Mammary epithelial cell (primary cell): ENCODE measurements at places on chromosomes 5 and 9. TPM values are rescaled to one million over a fixed set of nuclear protein-coding genes. Genes with fewer than 3 reads are reported as not detected.
A peak's percentile ranks its signal among the peaks of the same experiment; 100 is the strongest.

Gene HSD17B3
- polyA plus RNA-seq = 0.05 TPM

Gene PCDHA4
- polyA plus RNA-seq = not detected

Gene FAM221B
- not detected for polyA plus RNA-seq

Gene MOB3B
- 14.9 TPM for polyA plus RNA-seq

DNA sequence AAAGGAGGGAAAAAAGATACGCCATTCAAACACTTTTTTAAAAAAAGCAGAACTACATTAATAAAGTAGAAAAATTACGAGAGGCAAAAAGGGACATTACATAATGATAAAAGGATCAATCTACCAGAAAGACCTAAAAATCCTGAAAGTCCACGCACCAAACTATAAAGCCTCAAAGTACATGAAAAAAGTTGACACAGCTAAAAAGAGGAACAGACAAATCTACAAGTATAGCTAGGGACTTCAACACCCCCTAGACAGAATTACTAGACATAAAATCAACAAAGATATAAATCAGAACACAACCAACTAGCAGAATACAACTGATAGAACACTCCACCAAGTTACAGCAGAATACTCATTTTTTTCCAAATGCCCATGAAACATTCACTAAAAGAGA is 11.1 kb downstream of the CAMSAP1 start:
- no peak for DNase-seq

GRCh38 chr5:111337133-111337532 is 112.9 kb downstream of the CAMK4 start:
- DNase-seq = peak; percentile 47

DNA sequence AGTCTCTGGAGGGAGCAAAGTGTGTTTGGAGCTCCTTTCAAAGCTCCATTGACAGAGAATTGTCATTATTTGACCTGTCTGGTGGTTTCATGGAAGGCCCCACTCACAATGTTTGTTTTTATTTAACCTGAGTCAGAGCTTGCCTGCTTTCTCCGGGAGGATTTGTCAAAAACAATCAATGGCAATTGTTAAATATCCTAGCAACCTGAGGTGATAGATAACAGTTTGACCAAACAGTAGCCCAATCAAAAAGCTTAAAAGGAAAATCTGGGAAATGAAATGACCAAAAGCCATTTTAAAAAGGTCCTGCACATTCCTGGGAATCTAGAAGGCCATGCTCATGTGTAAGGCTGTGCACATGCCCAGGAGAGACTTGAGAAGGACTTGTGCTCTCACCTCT is 177.2 kb upstream of the POC5 start:
- no peak for DNase-seq

- DNase-seq = no peak
Measured at GRCh38 chr5:54804086-54804485, 181.3 kb downstream of the ESM1 start.

DNA sequence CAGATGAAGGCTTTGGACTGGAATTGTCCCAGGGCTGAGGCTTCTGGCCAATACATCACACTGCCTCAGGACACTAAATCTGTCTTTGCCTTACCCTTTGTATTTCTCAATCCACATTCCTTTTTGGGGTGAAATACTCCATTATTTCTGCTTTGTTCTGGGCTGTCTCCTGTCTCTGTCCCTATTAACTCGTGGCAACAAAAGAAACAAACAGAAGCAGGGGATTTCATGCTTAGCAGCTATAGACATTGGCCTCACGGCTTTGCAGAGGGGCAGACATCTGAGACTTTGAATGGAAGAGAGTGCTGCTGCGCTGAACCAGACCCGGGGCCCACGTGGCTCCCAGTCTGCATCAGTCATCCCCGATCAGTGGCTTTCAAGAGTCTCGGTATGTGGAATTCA is 129.7 kb downstream of the ARL15 start:
- DNase-seq = no peak

GRCh38 chr5:71948206-71948605 is 159.1 kb upstream of the MAP1B start:
- DNase-seq = no peak

DNA sequence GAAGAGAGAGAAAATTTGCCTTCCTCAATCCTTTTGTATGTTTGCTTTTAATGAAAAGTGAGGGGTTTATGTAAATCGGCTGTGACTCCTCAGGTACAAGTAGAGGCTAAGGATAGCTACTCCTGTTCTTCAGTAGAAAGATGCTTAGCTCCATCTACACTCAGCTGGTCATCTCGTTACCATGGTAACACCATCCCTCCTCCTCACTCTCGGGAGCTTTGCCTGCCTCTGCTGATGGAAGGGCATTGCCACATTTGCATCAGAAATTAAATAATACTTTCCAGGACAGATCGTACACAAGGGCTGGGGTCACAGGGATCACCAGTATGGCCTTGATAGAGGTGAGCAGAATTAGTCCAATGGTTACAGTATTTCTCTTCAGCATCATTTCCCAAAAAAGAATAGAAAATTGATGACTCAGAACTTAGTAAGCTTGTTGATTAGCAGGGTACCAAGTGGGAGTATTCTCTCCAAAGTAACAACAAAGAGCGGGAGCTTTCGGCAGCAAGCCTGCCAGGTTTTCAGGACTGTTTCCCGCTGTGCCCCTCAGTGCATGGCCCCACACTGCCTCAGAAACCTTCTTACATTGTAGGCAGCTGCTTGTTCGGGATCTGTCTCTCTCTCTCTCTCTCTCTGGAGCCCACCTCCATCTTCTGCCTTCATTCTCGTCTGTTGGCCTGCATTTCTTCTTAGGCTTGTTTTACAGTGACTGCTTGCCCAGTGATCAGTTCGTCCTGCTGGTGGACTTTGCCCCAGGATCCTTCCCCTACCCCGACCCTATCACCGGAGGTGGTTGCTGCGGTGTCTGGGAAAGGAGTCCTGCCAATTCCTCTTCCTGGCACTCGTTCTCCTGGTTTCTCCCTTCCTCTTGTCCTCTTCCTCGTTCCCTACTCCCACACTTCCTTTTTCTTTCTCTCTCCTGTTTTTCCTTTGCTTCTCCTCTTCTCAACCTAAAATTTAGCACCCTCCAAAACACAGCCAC is 51.9 kb upstream of the SNAPC3 start:
- no peak for DNase-seq

DNA sequence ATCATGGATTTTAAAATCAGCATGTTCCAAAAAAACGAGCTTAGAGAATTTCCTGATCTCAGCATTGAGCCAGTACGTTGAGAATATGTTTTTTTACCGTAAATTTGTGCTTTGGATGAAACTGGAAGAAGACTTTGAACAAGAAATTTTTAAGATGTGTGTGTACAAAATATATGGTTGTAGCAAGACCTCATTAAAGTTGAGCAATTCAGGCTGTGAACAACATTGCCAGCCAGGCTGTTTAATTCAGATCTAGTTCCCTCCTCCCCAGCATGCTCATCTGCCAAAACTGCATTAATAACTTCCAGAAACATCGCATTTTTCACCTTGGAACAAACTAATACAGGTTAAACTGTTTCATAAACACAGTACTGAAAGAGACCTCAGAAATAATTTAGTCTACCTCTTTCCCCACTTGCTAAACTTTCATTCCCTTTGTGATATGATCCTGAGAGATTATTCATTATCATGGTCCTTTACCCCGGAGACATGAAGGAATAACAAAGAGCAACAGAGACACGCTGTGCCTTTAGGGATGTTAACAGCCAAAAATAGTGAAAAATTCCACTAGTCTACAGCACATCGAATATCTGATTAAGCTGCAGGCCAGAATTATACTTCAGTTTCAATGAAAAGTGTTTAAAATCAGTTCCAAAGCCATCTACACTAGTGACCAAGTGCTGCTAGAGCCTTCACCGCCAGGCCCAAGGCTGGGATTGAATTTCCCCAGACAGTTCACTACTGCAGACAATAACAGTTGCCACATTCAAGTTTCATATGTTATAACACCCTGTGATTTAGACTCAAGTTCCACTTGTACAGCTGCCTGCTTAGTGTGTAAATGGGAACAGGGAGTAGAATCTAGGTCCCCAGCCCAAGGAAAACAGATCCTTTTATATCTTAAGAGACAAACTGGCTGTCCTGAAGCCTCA is 89.6 kb downstream of the EFNA5 start:
- DNase-seq = peak; percentile 20

- no peak for DNase-seq
Measured at GRCh38 chr5:58640011-58640410, 57.1 kb downstream of the RAB3C start.
